Osteoblast (primary cell): ENCODE measurements at places on chromosomes 16 and 17. TPM values are rescaled to one million over a fixed set of nuclear protein-coding genes. Genes with fewer than 3 reads are reported as not detected.
A peak's percentile ranks its signal among the peaks of the same experiment; 100 is the strongest.

GJC1 gene
- total RNA-seq = 10.3 and 10.5 TPM in 2 replicates

CA10 gene
- total RNA-seq = not detected in 2 replicates

DNA sequence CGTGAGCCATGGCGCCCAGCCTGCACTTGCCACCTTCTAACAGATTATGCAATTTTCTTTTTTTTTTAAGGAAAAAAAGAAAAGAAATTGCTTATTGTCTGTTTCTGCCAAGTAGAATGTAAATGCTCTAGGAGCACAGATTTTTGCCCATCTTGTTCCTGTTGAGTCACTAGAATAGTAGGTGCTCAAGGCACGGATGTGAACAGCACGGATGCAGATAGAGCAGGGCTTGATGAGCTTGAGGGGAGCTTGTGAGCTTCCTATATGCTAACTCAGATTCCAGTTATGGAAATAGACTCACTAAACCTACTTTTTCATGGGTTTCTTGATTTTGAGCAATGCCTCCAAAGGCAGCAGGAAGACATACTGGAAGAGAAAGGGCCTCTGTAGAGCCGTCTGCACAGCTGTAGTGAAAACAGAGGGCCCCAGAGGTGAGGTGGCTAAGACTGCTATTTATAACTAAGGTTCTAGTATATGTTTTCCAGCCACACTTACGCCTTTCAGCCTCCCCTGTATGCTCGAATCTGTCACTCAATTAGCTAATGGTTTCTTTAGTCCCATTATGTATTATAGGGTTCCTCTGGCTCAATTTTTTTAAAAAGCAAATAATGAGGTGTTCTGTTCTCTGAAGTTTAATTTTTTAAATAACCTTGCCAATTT is 72.8 kb downstream of the WWP2 start:
- H3K27ac ChIP-seq = no peak overlapping the region
- no peak for DNase-seq
- no peaks in the 10 kb centered on the region for H3K27me3 ChIP-seq
- H3K4me1 ChIP-seq = peaks cover 6% of the 10 kb centered on the region
- H3K36me3 ChIP-seq = no peaks in the 10 kb centered on the region

DNA sequence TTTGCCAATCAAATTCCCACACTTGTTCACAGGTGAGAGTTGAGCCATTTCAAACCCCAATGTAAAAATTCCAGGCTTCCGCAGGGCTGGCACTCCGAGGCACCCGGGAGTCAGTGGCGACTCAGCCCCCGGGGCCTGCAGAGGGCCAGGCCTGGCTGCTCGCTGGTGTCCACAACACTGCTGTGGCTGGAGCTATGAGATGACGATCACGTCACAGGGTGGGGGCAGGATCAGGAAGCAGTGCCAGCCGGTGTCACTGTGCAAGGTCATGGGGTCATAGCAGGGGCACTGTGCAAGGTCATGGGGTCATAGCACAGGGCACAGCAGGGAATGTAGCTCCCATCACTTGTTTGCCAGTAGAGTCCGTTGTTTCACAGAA is 7.8 kb downstream of the VPS4A start:
- no peak overlapping the region for H3K27ac ChIP-seq
- DNase-seq = peak; percentile 58
- H3K4me3 ChIP-seq = no peak overlapping the region
- peaks cover 96% of the 10 kb centered on the region for H3K36me3 ChIP-seq
- no peaks in the 10 kb centered on the region for H3K4me1 ChIP-seq
- H3K27me3 ChIP-seq = no peaks in the 10 kb centered on the region

DNA sequence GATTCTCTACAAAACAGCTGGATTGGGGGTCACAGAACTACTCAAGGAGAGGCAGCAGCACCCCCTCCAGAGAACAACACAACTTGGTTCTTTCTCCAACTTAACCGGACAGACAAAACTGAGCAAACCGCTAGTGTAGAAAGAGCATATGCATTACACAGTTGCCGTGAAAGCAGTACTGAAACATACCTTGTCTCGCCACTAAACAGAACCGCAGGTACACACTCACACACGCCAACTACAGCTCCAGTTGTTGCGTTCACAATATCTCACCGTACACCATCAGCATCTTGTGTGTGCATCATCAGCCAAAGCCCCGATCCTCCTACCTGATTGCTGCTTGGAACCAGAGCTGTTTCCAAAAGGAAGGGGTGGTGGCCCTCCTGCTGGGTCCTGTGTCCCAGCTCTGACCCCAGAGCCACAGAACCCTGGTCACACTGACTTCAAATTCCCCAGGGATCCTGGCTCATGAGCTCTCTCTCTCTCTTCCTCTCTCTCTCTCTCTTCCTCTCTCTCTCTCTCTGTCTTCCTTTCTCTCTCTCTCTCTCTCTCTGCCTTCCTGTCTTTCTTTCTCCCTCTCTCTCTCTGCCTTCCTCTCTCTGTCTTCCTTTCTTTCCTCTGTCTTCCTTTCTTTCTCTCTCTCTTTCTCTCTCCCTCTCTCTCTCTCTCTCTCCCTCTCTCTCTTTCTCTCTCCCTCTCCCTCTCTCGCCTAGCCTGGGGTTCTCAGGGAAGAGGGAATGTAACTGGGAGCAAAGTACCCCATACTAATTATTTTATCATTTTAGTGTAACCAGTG is 8.4 kb downstream of the PIMREG start:
- H3K4me3 ChIP-seq = no peak overlapping the region
- peaks cover 16% of the 10 kb centered on the region for H3K4me1 ChIP-seq
- peak; percentile 62 for DNase-seq
- H3K27me3 ChIP-seq = peaks cover 4% of the 10 kb centered on the region
- peaks cover 14% of the 10 kb centered on the region for H3K36me3 ChIP-seq

DNA sequence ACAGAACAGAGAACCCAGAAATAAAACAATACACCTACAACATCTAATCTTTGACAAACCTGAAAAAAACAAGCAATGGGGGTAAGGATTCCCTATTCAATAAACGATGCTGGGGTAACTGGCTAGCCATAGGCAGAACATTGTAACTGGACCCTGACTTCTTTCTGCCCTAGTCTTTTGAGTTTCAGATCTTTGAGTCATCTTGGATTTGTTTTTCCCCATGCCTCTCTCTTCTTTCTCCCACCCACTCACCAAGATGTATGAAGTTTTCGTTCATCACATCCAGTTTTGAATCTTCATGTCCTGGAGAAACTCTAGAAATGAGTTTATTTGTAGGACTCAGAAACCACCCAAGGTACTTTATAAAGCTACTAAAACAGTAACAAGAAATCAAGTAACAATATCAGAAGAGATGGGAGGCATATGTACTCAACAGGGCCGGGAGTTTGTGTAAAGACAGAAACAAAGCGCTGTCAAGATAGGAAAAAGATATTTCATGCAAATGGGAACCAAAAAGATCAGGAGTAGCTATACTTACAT is 39.0 kb downstream of the HSD17B2 start:
- no peaks in the 10 kb centered on the region for H3K36me3 ChIP-seq
- peaks cover 13% of the 10 kb centered on the region for H3K4me1 ChIP-seq
- peak; percentile 31 for DNase-seq
- no peaks in the 10 kb centered on the region for H3K27me3 ChIP-seq
- H3K27ac ChIP-seq = no peak overlapping the region

- H3K36me3 ChIP-seq = no peaks in the 10 kb centered on the region
- H3K27me3 ChIP-seq = no peaks in the 10 kb centered on the region
Observed at GRCh38 chr16:17331991-17332390, 138.8 kb downstream of the XYLT1 start.

DNA sequence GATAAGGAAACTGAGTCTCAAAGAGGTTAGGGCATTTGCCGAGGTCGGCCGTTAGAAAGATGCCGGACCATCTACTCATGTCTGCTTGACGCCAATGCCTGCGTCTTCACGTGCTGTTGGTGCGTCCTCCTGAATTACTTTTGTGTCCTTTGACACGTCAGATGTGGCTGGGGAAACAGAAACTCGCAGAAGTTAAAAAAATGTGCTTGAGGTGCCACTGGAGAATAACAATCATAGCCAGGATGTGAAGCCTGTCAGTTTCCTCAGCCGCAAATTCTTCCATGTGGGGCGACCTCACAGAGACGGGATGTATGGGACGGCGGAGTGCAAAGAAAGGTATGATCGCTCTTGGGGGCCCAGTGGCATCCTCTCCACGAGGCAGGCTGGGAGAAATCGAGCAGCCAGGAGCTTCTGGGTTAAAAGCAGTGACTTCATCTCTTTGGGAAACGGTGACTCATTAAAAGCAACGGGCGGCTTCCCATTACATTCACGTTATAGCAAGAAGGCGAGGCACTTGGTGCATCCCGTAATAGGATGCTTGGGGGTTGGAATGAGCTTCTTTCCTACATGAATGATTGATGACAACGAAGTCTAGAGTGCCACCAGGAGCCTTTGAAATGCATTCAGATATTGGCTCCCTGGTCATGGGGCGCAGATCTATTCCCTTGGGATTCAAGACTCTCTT is 67.8 kb downstream of the BMERB1 start:
- peak; percentile 96 for DNase-seq
- H3K27ac ChIP-seq = peak overlapping the region; percentile 77
- peaks cover 24% of the 10 kb centered on the region for H3K4me1 ChIP-seq

DNA sequence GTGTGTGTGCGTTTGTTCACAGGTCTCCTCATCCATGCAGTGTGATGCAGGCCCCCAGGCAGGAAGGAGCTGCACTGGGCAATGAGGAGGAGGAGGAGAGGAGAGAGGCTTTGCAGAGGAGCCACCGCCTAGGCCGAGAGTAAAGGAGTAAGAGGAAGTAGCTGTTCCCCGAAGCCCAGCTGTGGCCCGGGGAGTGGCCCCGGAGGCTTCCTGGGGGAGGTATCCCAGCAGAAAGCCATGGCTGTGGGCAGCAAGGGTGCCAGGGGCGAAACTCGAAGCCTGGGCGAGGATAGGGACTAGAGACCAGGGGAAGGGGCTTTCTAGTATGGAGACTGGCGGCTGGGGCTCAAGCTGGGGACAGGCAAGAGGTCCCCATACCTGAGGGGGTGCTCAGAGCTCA is 12.2 kb downstream of the C16orf95 start:
- H3K4me1 ChIP-seq = no peaks in the 10 kb centered on the region
- H3K27ac ChIP-seq = no peak overlapping the region
- no peak for DNase-seq

- H3K36me3 ChIP-seq = no peaks in the 10 kb centered on the region
- no peaks in the 10 kb centered on the region for H3K4me1 ChIP-seq
- H3K27ac ChIP-seq = no peak overlapping the region
- DNase-seq = no peak
- H3K27me3 ChIP-seq = no peaks in the 10 kb centered on the region
Observed at GRCh38 chr17:56604691-56605290, 11.3 kb downstream of the NOG start.

DNA sequence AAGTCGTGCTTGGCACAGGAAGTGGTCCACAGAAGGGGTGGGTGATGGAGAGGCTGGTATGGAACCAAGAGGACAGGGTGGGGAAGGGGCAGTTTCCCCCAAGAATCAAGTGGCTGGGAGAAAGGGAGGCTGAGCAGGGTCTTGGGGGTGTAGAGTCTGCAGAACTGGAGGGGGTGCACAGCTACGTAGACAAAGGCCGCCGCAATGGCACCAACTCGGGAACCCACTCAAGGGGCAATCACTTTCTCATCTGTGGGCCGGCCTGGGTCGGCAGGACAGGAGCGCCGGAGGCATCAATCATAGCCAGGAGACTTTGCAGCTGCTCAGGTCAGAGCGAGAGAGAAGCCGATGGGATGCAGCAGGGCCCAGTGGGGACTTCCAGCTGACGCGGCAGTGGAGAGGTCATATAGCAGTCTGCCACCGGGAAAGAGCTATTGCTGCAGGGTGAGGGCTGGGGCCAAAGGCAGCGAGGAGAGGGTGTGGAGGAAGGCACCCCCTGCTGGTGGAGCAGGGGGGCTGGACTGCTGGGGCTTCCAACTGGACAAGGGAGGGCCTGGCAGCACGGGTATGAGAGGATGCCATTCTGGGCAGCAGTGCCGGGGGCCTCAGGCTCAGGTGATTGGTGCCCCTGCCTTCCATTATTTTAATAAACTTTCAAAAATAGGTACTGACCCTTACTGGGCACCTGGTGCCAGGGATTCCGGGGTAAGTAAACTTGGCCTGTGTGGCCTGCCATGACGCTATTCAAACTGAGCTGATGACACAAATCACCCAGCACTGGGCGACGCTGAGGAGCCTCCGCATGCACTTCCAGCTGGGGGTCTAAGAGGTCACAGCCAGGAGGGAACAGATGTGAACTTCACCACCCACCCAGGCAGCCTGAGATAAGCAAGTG is 52.5 kb upstream of the MTSS2 start:
- no peak overlapping the region for H3K4me3 ChIP-seq
- peaks cover 7% of the 10 kb centered on the region for H3K36me3 ChIP-seq
- peak overlapping the region; percentile 86 for H3K27ac ChIP-seq
- H3K27me3 ChIP-seq = no peaks in the 10 kb centered on the region
- H3K4me1 ChIP-seq = peaks cover 47% of the 10 kb centered on the region

DNA sequence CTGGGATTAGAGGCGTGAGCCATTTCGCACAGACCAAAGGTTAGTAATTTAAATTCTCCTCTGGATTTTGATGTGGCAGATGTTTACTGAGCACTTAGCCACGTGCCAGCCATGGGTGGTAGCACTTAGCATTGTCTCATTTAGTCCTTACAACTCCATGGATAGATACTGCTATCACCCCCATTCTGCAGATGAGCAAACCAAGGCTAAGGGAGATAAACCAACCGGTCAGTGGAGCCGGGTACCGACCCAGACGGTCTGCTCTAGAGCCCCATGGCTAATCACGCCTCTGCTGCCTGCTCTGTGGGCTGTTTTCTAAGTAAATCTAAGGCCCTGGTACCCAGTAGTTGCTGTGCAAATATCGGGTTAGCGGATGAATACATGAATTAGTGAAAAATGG is 12.6 kb upstream of the ADGRG1 start:
- no peak overlapping the region for H3K4me3 ChIP-seq
- peak; percentile 58 for DNase-seq
- peaks cover 10% of the 10 kb centered on the region for H3K4me1 ChIP-seq
- H3K27me3 ChIP-seq = no peaks in the 10 kb centered on the region
- H3K27ac ChIP-seq = no peak overlapping the region

DNA sequence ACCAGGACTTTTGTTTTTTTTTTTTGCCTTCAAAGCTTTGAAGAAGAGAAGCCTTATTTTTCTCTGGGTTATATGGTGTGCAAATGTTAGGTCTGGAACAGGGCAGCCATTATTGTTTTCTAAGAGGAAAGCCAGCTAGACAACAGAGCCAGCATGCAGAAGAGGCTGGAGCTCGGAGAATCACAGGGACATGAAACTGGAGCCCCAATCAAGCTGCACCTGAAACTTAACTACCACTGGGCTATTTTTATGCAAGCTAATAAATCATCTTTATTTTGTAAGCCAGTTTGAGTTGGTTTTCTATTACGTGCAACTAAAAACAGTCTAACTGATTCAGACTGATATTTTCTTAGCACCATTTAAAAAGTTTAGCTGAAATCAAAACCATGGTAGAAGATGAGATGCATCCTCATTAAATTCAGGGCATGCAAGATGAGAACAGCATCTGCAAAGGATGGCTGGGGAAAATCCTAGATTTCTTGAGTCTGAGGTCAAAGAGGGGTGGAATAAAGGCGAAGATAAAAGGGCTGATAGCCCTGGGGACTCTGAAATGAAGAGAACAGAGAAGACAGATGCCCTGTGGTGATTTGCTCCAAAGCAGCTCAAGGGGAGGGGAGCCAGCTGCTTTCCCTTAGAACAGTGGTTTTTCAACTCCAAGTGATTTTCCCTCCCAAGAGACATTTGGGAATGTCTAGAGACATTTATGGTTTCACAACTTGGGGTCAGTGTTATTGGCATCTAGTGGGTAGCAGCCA is 177.1 kb upstream of the WSCD1 start:
- no peaks in the 10 kb centered on the region for H3K4me1 ChIP-seq
- no peak overlapping the region for H3K27ac ChIP-seq
- DNase-seq = no peak
- no peak overlapping the region for H3K4me3 ChIP-seq
- H3K36me3 ChIP-seq = no peaks in the 10 kb centered on the region
